Naive thymus-derived CD4-positive, alpha-beta T cell (primary cell): ENCODE measurements at places on chromosomes 3 and 15. TPM values are rescaled to one million over a fixed set of nuclear protein-coding genes. Genes with fewer than 3 reads are reported as not detected.

- no peak for DNase-seq
Observed at GRCh38 chr3:106640353-106640752, 736.9 kb upstream of the CCDC54 start.

SMCO1 gene
- not detected for total RNA-seq

LRTM1 gene
- total RNA-seq: not detected in 2 replicates

- DNase-seq: no peak
Observed at GRCh38 chr3:21894459-21895340, 143.7 kb upstream of the ZNF385D start.

GRCh38 chr15:62153228-62153627 lies 11.9 kb downstream of the C2CD4B start:
- DNase-seq: no peak

GRCh38 chr3:42190701-42191442 lies 75.1 kb downstream of the CCK start:
- peak; percentile 59 for DNase-seq

- DNase-seq: no peak
Observed at GRCh38 chr3:172217877-172218276, 178.5 kb downstream of the FNDC3B start.

- no peak for DNase-seq
Observed at GRCh38 chr3:158522221-158523136, 48.5 kb upstream of the MLF1 start.
